Stomach (tissue), 19 donors: ENCODE measurements at places on chromosomes 5 and 9. TPM values are rescaled to one million over a fixed set of nuclear protein-coding genes. Genes with fewer than 3 reads are reported as not detected.
A peak's percentile ranks its signal among the peaks of the same experiment; 100 is the strongest.

- no peak for DNase-seq
These were observed 204.0 kb upstream of the PRDM9 start for GRCh38 chr5:23303435-23303834.

Gene PCDHGC5
- not detected for total RNA-seq

Gene IL5
- total RNA-seq = not detected

DNA sequence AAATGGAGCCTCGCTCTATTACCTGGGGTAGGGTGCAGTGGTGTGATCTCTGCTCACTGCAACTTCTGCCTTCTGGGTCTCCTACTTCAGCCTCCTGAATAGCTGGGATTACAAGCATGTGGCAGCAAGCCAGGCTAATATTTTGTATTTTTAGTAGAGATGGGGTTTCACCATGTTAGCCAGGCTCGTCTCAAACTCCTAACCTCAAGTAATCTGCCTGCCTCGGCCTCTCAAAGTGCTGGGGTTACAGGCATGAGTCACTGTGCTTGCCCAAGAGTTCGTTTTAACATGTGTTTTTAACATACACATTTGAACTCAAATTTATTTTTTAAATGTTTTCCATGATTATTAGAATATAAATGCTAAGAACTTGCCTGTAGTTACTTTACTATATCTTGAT, 34.2 kb downstream of the MARCHF6 start:
- no peak for DNase-seq

Gene TMEM215
- not detected for total RNA-seq

Gene THG1L
- total RNA-seq = 2.9 TPM

GRCh38 chr9:80552931-80553330, 981.2 kb downstream of the TLE4 start:
- peak; percentile 3 for DNase-seq

DNA sequence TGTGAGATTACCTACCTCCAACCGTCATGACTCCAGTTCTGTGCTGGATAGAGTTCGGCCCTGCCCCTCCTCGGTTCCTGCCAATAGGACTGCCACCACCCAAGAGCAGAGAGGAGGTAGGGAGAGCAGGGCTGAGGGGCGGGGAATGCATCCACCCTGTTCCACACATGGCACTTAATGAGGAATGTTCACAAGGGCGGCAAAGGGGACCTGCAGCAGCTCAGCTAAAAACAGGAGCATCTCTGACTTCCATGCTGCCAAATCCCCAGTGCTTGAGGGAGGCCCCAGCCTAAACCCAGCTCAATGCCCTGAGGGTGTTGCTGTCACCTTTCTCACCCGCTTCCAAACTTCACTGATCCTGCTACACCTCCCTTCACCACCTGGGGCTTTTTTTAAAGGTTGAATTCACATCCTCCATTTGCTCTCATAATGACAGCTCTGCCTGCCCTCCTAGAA, 7.8 kb upstream of the DELE1 start:
- no peak for DNase-seq

GRCh38 chr5:36369219-36369690, 67.6 kb upstream of the RANBP3L start:
- no peak for DNase-seq

- no peak for DNase-seq
These were observed 172.7 kb upstream of the RFX3 start for GRCh38 chr9:3698531-3698930.

GRCh38 chr5:38878391-38879077, 32.7 kb downstream of the OSMR start:
- DNase-seq = no peak
